ENCODE measurements at places on chromosomes 6 and 20. TPM values are rescaled to one million over a fixed set of nuclear protein-coding genes. Genes with fewer than 3 reads are reported as not detected.

- no peak for DNase-seq
Observed at GRCh38 chr20:17572034-17572638, 2.3 kb downstream of the DSTN start.

The PNLDC1 gene
- total RNA-seq = not detected

GRCh38 chr20:35610833-35611427, 4.7 kb upstream of the SPAG4 start:
- DNase-seq = no peak

DNA sequence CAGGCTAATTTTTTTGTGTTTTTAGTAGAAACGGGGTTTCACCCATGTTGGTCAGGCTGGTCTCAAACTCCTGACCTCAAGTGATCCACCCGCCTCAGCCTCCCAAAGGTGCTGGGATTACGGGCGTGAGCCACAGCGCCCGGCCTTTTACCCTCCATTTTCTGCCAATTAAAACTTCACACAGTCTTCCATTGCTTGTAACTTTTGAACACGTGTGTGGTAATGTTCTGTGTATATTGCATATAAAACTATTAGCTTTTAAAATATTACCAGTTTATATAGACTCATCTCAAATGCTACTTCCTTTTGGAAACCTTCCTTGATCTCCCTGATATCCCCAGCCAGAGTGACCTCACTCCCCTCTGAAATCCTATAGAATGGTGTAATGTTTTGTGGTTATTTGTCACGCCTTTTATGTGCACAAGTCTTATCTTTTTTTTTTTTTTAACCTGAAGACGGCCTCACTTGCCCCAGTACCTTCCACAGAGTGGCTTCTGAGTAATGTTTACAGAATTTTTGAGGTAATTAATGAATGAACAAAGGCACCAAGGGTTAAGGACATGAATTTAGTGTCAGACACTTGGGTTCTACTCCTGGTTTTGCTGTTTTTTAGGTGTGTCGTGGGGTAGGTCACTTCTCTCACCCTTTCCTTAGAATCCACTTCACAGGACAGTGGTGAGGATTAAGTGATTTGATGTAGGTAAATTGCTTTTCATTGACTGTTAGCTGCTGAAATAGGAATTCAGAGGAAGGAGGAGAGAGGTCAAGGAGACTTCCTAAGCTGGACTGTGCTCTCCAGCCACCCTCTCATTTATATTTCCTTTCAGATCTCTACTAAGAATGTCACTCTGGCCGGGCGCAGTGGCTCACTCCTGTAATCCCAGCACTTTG, 11.2 kb upstream of the MMP24 start:
- no peak for DNase-seq

- no peak for DNase-seq
Observed at GRCh38 chr6:170532867-170533488, 20.1 kb downstream of the PSMB1 start.

The RIPOR2 gene
- total RNA-seq = 5.0 TPM

The CLDN20 gene
- not detected for total RNA-seq

DNA sequence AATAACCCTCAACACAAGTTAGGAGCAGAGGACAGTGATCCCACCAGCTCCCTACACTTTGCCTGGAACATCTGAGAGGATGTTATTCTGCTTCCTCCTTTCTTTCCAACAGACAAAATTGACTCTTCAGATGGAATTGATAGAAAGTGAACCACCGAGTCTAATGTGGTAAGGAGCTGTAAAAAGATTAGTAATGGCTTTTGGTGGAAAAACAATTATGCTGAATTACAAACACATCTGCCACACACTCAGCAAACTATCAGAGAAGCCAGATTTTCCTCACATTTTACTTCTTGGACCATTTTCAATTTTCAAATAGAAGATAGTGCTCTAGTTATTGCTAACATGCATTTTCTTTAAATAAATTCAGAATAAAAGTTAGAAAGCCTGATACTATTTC, 171.8 kb upstream of the COL21A1 start:
- DNase-seq = no peak

The CALHM5 gene
- total RNA-seq = 0.02 TPM

The TBCC gene
- total RNA-seq = 25.6 TPM

The SIRPA gene
- total RNA-seq = 6.0 TPM

DNA sequence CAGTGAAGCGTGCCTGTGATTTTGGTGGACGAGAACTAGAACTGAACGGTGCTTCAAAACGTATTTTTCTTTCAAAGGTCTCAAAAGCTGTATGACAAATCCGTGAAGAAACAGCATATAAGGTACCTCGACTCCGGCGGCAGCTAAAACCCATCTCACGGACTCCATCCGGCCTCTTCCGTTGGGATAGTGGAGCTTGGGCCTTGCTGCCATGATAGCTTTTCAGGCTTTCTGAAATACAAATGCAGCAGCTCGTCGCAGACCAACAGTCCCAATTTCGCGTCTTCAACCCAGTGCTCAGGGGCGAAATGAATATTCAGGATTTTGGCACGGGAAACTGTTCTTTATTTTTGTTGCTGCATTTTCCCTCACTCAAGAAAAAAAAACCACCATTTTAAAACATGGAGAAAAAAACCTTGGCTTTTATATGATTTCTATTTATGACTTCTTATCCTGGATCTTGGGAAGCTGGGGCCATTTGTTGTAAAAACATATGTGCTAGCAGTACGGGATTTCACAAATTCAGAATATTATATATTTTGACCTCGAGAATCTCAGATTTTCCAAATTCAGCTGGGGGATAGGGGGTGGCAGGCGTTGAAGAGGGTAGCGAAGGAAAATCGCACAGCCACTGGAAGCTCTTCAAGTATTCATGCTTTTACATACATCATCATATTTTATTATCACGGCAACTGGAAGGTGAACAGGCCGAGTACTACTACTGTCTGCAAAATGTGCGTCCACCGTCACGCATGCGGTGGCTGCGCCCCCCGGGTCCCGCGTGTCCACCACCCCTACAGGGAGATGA, 849 bp downstream of the GSTA4 start:
- no peak for DNase-seq

The AIF1 gene
- 3.2 TPM for total RNA-seq

- no peak for DNase-seq
Observed at GRCh38 chr6:144177726-144178125, 27.4 kb downstream of the STX11 start.

GRCh38 chr6:164378330-164378729, 931.1 kb downstream of the C6orf118 start:
- no peak for DNase-seq

The SIRPD gene
- not detected for total RNA-seq

DNA sequence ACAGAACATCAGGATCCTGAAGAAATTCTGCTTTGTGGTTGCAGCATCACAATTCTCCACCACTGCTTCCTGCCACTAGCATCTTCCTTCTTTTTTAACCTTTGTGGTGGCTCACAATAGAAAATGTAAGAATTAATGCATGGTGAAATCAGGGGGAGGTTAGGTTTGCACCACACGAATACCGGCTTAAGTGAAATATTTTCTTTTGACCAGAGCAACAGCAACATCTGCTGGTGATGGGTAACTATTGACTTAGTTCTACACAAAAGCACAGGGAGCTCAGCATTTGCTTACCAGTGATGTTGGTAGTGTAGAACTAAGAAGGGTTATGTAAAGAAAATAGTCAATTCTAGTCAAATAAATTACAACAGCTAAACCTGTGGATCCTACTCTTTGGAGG, 280.5 kb downstream of the SYNE1 start:
- no peak for DNase-seq

The CLPSL2 gene
- 6.0 TPM for total RNA-seq

The CASS4 gene
- not detected for total RNA-seq

GRCh38 chr6:116461932-116462885, 1.0 kb downstream of the CALHM6 start:
- peak; percentile 84 for DNase-seq

DNA sequence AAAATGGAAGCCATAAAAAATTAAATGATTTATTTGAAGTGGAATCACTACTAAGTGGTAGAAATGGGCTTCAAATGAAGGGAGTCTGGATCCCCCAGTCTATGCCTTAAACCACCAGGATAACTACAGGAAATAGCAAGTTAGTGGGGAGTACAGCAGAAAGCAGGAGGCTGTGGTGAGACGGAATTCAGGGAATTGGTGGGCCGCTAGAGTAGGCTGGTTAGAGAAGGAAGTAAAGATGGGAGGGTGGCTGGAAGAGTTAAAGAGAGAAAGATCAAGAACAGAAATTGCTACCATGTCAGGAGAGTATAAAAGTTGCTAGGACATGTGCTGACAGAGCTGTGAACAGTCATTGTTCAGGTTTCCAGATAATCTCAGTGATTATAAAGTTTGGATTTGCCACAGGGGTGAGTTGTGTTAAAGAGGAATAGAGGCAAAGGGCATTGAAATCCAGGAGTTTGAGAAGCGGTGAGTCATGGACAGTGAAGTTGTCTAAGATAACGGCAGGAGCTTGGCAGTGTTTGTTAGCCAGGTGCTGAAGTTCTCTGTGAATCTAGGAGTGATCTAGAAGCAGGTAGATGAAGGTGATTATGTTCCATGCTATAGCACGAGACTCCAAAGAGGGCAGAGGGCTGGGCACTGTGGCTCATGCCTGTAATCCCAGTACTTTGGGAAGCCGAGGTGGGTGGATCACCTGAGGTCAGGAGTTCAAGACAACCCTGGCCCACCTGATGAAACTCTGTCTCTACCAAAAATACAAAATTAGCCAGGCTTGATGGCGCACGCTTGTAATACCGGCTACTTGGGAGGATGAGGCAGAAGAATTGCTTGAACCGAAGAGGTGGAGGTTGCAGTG, 13.7 kb upstream of the HINT3 start:
- DNase-seq = no peak

GRCh38 chr6:169157197-169158148, 96.2 kb downstream of the THBS2 start:
- DNase-seq = no peak

GRCh38 chr6:116280161-116280932, 617 bp upstream of the TSPYL1 start:
- DNase-seq = no peak

GRCh38 chr6:11964729-11965335, 47.3 kb upstream of the HIVEP1 start:
- DNase-seq = no peak

DNA sequence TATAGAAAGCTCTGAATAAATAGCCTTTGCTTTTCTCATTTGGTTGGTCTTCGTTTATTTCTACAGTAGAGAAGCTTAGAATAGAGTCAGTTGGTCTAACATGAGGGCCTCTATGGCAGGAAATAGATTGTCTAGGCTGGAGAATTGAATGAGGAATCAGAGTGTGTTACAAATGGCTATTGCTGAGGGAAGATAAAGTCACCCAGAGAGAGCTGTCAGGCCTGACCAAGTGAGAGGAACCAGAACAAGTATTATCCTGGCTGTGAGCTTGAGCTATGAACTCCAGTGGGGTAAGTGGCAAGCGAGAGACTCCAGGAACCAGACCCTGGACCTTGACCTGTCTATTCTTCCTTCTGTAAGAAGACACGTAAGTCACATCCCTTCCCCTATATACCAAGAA, 353.1 kb downstream of the CD83 start:
- no peak for DNase-seq

Data from H9 (cell line).